Stimulated activated CD8-positive, alpha-beta memory T cell treated with anti-CD3 and anti-CD28 coated beads, Interleukin-7, amount 100 ng/mL, for 48 hours (primary cell): ENCODE measurements at places on chromosomes 2 and 18.

DNA sequence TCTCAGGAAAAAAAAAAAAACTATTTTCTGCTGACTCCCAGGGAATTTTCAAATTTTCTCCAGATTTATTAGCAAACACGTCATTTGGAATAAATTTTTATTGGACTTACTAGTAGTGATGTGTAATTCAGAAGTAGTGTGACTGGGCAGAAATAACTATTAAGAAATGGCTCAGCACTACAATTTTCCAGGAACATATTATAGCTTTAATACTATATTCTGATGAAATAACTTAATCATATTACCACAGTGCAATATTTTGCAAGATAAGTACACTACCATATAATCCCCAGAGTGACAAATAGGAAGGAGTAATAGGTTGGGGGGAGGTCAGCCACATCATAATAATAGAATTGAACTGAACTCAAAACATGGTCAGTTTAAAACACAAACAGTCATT lies 19.7 kb upstream of the TNFAIP6 start:
- DNase-seq, result no peak

DNA sequence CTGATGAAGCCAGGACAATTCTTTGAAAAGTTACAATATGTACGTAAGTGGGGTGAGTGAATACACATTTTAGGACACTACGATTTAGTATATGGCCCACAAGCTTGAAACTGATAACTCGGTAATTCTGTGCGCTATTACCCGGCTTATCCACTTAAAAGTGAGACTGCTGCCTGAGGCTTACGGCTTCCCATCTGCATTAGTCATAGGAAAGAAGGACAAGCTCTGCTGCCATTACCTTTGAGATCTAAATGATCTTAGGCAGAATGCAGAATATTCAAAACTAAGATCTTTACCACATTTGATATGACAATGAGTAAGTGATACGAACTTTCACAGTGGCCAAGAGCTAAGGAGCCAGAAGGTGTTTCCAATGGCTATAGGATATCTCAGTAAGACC lies 133.3 kb downstream of the GAREM1 start:
- DNase-seq, result no peak

GRCh38 chr2:3036432-3037125 lies 341.0 kb downstream of the EIPR1 start:
- no peak for DNase-seq

GRCh38 chr18:26414901-26415440 lies 133.4 kb downstream of the KCTD1 start:
- DNase-seq, result no peak

DNA sequence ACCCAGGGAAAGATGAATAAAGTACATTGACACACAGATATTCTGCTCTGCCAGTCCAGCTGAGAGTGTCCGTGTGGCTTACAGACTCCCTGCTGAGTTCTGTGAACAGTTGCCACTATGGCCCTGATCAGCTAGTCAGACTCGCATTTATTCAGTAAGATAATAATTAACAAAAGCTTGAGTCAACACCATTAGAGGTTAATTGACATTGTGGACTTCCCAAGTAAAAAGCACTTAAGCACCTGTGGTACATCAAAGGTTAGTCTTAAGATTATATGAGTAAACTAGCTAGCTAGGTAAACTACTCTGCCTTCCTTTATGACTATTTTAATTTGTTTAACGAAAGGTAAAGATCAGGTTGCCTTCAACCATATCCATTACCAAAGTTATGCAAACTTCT lies 33.7 kb downstream of the ANKRD30B start:
- DNase-seq, result no peak

DNA sequence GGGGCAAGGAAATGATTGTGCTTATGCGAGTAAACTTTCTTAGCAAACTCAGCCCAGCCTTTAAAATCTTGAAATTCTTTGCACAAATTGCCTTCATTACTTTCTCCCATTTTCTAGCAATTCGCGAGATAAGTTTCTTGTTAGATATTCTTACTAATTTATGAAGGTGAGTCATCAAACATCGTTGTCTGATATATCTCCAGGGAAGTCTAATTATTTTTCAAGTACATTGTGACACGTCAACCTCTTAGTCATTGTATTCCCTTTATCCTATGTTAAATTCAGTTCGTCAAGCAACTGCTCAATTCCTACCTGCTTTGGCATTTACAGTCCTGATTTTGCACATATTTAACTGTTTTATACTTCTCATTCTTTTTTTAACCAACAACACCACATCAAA lies 854.5 kb upstream of the CRIM1 start:
- no peak for DNase-seq
